Mammary epithelial cell (primary cell): ENCODE measurements at places on chromosomes 2 and 18.
A peak's percentile ranks its signal among the peaks of the same experiment; 100 is the strongest.

DNA sequence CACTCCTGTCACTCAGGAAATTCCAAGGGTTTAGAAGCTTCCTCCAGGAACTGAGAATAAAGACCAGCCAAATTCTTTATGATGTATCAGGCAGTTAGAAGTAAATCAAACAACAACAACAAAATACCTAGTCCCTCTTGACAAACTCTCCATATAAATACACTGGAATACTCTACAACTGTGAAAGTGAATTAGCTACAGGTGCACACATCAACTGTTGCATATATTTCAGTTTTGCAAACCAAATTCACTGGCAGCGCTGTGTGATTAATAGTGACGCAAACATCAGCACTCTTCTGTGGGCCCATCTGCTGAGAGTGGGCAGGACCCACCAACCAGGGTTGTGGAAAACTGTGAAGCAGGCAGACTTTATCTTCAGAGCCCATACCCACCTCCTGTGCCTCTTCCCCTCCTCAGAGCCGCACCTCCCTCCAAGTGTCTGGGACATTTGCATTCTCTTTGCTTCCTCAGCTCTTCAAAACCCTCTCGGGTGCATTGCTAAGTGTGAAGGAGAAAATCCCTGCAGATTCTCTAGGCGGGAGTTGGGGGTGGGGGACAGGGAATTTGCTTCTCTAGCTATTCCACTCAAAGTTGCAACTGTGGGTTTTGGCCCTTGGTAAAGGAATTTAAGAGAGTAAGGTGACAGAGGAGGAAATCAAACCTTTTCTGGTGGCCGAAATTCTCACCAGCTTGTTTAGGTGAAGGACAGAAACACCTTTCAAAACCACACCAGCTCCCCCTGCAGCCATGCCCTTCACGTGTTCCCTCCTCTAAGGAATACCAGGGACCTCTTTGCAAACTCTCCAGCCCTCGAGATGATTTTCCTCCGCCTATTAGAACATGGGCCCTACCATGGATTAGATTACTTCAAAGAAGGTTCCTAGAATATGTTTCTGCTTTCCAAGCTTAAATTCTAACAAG, 119.3 kb downstream of the MRO start:
- no peak for DNase-seq

DNA sequence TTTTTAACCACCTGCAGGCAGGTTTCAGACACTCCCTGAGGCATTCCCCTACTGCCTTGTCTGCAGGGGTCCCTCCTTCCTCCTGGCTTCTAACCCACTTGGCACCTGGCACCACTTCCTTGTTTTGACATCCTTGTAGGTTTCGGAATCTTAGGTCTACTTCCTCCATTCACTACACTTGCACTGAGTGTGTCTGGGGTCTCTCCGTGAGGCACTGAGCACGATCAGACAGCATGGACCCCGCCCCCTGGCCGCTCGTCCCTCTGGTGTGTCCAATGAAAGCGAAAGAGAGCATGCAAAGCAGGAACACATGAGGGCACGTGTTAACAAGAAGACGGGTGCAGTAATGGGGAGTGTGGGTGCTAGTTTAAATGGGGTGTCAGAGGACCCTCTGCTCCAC, 63.8 kb downstream of the HAUS1 start:
- DNase-seq = no peak

DNA sequence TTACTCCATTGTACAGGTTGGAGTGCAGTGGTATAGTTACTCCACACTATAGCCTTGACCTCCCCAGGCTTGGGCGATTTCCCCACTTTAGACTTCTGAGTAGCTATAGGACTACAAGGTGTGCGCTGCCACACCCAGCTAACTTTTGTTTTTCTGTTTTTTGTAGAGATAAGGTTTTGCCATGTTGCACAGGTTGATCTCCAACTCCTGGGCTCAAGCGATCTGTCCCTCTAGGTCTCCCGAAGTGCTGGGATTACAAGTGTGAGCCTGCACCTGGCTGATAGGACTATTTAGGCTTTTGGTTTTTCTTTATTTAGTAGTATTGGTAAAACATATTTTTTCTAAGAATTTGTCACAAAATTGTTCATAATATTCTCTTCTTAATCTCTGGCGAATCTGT, 121.7 kb downstream of the PHLPP1 start:
- no peak for DNase-seq

DNA sequence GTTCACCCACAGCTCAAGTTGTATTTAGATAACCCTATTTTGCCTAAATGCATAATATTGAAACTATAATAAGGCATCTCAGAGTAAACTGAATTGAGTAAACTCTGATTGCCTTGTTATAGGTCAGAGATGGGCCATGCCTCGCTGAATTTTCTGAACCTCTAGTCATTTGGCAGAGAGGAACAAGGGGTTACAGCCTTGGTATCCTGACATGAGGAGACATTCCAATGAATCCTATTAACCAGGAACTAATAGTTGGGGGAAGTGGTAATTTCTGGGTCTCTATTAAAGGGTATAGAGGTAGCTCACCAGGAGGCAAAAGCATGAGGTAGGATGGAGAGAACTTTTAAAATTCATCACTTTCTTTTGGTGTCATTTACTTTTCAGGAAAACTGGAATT, 227.4 kb upstream of the CHST9 start:
- DNase-seq = no peak

GRCh38 chr18:68564961-68565360, 149.9 kb downstream of the TMX3 start:
- no peak for DNase-seq

GRCh38 chr2:45233301-45233700, 224.0 kb upstream of the SIX2 start:
- no peak for DNase-seq

GRCh38 chr2:158011055-158011771, 90.5 kb upstream of the UPP2 start:
- peak; percentile 94 for DNase-seq

GRCh38 chr2:168356477-168356835, 99.6 kb upstream of the CERS6 start:
- no peak for DNase-seq

DNA sequence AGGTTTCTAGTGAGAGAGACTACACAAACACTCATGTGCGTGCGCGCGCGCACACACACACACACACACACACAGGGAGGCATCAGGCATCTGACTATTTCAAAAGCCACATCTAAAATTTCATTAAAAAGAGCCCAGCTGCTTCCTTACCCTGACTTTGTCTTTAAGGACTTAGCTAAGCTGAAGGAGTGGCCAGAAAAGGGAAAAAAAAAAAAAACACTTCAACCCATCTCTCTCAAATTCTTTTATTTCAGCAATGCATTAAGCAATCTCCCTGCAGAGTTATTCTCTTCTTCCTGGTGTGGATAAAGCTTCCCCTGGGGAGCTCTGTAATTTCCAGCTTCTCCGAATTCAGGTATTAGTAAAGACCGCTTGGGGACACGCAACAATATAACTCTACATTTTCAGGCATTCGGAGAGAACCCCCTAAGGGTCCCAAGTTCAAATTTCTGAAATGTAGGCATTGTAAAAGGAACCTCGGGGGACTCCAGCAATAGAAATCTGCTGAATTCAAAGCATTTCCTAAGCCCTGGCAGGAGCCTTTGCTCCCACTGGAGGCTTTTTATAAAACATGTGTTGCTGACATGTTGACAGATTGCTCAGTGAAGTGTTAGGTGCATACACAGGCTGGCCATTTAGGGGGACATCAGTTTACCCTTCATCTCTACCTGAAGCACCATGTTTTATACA, 67.0 kb downstream of the ZNF521 start:
- no peak for DNase-seq

- no peak for DNase-seq
These were observed 96.0 kb downstream of the CDH2 start for GRCh38 chr18:28080876-28081300.

- DNase-seq = no peak
These were observed 920.1 kb upstream of the TMEFF2 start for GRCh38 chr2:193114827-193115226.

GRCh38 chr2:174683392-174683759, 80.9 kb downstream of the CHRNA1 start:
- DNase-seq = no peak

DNA sequence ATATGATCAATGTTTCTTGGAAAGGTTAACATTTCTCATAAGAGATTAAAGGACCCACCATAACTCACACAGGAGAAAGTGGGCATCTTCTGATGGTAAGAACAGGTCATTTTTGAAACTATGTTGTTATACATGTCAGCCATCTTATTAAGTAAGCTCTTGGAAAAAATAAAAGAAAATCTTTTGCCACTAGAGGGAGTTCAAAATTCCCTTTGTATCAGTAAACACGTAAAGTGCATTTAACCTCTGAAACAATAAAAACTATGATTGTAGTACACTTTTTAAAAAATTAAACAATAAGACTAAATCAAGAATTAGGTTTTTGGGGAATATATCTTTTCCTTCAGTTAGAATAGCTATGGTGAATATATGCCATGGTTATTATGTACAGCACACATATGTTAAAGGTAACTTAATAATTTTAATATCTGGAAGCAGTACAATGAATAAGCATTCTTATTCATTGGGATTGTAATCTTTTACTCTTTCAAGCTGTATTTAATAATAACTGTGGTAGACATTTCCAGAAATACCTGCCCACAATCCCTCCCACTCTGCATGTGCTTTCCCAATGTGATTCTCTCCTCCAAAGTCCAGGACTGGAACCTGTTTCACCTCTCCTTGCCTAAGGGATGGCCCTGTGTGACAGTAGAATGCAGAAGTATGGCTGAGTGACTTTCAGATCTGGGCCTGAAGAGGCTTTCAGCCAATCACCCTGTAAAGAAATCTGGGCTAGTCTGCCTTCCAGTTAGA, 64.2 kb downstream of the RBMS1 start:
- peak; percentile 42 for DNase-seq

- DNase-seq = no peak
These were observed 181.5 kb upstream of the ACVR2A start for GRCh38 chr2:147663153-147663961.

GRCh38 chr18:26999797-27000196, 134.3 kb upstream of the AQP4 start:
- DNase-seq = no peak

- peak; percentile 73 for DNase-seq
These were observed 489.9 kb downstream of the NYAP2 start for GRCh38 chr2:225889452-225889851.

DNA sequence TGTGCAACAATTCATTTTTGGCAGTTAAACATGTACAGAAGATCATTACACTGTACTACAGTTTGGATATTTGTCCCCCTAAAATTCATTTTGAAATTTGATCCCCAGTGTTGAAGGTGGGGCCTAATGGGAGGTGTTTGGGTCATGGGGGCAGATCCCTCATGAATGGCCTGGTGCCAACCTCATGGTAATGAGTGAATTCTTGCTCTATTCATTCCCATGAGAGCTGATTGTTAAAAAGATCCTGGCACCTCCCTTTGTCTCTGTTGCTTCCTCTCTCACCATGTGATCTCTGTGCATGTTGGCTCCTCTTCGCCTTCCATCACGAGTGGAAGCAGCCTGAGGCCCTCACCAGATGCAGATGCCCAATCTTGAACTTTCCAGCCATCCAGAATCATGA, 140.6 kb downstream of the GCA start:
- DNase-seq = no peak

DNA sequence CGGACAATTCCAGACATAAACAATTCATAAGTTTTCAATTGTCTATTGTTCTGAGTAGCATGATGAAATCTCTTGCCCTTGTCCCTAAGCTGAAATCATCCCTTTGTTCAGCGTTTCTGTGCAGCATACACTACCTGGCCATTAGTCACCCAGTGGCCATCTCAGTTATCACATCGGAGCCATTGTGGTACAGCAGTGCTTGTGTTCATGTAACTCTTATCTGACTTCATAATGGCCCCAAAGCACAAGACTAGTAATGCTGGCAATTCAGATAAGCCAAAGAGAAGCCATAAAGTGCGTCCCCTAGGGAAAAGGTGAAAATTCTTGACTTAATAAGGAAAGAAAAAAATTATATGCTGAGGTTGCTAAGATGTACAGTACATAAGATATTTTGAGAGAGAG, 127.2 kb downstream of the FHOD3 start:
- peak; percentile 63 for DNase-seq

- DNase-seq = peak; percentile 61
These were observed 33.1 kb upstream of the ZNF532 start for GRCh38 chr18:58831606-58832005.

DNA sequence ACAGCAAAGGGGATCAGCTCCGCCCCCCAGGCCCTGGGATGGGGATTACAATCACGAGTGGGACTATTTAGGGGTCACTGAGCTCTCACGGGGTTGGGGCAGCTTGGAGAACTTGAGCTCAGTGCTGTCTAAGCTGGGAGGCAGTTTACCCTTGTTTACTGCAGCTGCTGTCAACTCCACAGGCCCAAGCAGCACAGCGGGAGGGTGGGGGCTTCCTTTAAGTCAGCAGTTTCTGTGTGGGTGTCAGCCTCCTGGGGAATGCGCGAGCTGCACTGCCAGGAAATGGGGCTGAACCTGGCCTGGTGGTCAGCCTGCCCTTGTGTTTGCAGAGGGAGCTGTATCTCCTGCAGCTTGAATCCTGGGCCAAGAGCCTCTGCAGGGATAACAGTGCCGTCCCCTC, 29.8 kb downstream of the TOGARAM2 start:
- DNase-seq = no peak

DNA sequence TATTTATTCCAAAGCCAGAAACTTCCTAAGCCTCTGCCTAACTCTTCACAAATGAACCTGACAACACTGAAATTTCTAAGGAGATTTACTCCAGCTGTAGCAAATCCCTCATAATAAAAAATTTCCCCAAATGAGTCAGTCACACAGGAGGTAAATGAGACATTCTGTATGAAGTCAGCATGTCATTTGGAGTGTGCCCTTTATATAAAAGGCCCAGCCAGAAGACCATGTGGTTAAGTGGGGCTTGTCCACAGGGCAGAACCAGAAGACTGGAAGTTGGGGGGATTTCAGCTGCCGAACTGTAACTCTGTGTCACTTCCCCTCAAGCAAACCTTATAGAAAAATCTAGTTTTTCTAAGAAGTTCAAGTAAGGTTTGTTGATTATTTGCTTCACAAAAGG, 30.2 kb downstream of the NRP2 start:
- peak; percentile 65 for DNase-seq

- peak; percentile 60 for DNase-seq
These were observed 44.7 kb downstream of the PSD4 start for GRCh38 chr2:113218283-113219091.

- DNase-seq = peak; percentile 80
These were observed at the start of gene EGR4 for GRCh38 chr2:73293534-73294171. Gene EGR4, minus strand, starts transcription at chr2:73293548. Its CDS starts 231 bp downstream, at chr2:73293317.

DNA sequence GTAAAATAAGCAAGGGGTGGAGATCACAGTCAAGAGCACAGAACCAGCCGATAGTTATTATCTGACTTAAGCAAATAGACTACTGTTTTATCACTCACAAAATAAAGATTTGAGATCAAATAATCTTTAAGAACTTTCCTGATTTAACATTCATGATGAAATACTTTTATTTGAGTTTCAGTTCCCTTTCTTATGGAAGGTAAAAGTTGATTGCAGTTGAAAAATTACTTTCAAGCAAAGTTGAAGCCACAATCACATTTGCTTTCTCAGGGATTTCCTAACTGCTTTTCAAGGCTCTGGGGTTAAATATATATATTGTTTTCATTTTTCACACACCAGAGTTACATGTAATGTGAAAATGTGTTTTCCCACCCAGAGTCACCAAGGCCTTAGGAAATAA, 599.5 kb downstream of the KCNJ3 start:
- DNase-seq = no peak

- DNase-seq = no peak
These were observed 178.1 kb downstream of the ACOXL start for GRCh38 chr2:110910423-110910822.
